ENCODE measurements at places on chromosomes 16 and 17.

DNA sequence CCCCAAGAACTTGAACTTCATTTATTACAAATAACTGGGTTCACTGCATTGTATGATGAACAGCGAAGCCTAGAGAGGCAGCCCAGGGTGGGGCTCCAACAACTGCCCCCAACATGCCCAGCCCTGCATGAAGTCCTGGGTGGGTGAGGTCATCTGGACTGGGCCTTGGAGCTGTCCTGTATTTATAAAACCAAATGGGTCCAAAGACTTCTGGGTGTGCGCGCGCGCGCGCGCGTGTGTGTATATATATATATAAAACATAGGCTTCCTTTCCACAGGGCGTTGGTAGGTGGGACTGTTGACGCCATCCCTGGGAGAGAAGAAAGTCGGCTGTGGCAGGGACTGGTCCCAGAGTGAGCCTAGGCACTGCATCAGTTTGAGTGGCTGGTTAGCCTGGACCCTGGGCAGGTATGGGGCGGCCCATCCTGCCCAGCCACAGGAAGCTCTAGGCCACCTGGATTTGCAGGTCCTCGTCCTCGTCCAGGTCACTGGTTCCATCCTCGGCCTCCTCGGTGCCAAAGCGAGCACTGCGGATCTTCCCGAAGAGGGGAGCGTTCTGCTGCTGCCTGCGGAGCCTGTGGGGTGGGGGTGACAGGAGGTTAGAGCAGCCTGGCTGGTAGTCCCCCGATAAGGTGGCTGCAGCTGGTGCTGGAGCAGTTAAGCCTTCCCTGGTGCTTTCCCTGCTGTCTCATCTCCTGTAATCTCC lies 23.9 kb downstream of the CCDC102A start:
- DNase-seq: no peak

- DNase-seq: no peak
These were observed 42.3 kb downstream of the ZNF18 start for GRCh38 chr17:11954936-11955335.

DNA sequence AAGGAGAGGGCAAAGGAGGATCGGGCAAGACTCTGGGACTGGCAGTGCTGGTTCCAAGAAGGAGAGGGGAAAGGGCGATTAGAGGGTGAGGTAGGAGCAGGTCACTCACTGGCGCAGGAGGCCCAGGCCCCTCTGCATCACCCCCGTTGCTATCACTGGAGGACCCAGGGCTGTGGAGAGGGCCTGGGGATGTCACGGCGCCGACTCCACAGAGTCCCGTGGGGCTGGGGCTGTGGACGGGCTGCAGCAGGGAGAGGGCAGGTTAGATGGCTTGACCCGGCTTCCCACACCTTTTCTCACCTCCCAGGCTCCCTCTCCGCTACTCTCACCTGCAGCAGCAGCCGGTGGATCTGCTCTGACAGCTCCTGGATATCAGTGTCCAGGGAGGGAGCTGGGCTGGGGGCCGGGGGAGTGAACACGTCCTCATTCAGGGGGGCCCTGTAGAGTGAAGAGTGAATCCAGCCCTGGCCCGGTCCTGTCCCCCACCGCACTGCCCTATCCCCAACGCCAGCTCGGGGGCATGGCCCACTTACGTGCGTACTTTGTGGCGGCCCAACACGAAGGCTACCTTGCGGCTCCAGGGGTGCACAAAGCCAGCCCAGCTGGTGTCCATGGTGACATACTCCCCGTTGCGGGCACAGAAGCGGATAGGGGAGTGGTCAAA lies 4.9 kb downstream of the PER1 start:
- no peak for DNase-seq

DNA sequence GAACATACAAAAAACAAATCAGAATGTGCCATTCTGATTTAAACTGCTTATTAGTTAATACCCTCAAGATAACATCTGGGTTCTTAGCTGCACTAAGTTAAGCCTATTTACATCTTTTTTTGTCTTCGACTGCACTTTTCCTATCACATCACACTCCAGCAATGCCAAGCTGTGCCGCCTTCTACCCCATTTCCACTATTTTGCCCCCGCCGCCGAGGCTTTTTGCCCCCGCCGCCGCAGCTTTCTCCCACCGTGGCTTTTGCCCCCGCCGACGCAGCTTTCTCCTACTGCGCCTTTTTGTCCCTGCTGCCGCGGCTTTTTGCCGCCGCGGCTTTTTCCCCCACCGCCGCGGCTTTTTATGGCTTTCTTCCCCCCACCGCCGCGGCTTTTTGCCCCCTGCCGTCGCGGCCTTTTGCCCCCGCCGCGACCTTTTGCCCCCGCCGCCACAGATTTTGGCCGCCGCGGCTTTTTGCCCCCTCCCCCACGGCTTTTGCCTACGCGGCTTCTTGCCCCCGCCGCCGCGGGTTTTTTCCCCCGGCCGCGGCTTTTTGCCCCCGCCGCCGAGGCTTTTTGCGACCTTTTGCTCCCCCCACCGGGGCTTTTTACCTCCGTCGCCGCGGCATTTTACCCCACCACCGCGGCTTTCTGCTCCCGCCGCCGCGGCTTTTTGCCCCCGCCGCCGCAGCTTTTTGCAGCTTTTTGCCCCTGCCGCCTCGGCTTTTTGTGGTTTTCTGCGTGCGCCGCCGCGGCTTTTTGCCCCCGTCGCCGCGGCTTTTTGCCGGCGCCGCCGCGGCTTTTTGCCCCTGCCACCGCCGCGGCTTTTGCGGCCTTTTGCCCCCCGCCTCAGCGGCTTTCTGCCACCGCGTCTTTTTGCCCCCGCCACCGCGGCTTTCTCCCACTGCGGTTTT lies 331.4 kb upstream of the WSB1 start:
- no peak for DNase-seq

GRCh38 chr16:1309888-1310831 lies 724 bp downstream of the UBE2I start:
- DNase-seq: no peak

GRCh38 chr17:40099619-40100418 lies 570 bp downstream of the NR1D1 start:
- DNase-seq: no peak

GRCh38 chr17:64781014-64781756 lies 119.1 kb upstream of the SMURF2 start:
- no peak for DNase-seq

DNA sequence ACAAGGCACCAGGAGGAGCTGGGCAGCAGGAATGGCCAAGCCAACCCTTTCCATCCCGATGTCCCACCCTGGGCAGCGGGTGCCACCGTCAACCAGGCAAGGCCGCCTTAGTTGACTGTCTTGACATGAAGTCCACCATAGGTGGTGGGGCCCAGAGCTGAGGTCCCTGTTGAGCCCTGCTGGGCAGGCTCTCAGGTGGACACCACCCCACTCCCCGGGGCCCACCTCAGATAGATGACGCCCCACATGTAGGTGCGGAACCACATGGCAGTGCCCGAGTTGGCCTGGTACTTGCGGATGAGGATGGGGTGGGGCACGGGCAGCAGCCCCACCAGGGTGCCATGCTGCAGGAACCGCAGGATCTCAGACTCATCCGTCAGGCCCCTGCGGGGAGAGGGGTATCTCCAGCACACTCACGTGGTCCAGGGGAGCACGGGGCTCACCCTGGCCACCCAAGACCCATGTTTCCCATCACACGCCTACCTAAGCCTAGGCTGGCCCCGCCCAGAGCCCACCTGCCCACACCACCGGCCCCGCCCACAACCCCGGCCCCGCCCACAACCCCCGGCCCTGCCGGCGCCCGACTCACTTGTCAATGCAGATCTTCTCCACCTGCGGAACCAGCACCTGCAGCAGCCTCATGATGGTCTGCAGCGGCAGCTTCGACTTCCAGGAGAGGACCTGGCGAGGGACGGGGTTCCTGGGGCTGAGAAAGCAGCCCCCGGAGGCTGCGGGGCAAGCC lies 16.2 kb downstream of the OTOP3 start:
- no peak for DNase-seq

GRCh38 chr16:88471115-88471514 lies 18.0 kb downstream of the ZFPM1 start:
- DNase-seq: no peak

DNA sequence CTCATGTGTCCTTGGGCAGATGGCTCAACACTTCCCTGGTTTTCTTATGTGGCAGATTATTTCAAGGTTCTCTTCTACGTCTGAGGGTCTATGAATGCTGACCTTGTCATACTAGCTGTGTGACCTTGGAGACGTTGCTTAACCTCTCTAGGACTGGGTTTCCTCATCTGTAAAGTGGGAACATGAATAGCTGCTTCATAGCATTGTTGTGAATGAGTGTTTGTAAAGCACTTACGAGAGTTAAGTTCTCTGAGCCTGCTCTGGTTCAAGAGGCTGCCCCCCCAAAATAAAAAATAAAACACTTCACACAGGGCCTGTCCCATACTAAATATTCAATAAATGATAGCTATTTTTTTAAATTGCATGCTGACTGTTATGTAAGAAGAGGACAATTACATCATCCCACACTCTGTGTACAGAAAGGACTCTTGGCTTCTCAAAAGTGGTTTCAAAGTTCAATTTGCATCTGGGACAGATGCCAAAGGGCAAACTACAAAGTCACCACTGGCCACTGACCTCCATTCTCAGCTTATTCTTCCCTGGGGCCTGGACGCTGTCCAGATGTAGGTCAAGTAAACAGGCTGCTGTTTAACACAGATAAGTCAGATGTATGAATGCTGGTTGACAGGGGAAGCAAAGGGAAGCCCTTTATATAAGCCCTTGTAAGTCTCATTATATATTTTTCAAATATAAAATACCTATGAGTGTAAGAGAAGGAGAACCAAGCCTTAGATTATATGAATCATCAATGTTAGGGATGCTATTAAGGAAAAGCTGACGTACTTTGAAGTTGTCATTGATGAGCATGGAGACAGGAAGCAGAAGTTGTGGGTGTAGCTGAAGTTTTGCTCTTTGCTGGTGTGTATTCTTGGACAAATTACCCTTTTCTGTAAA lies 15.4 kb upstream of the NDEL1 start:
- no peak for DNase-seq

DNA sequence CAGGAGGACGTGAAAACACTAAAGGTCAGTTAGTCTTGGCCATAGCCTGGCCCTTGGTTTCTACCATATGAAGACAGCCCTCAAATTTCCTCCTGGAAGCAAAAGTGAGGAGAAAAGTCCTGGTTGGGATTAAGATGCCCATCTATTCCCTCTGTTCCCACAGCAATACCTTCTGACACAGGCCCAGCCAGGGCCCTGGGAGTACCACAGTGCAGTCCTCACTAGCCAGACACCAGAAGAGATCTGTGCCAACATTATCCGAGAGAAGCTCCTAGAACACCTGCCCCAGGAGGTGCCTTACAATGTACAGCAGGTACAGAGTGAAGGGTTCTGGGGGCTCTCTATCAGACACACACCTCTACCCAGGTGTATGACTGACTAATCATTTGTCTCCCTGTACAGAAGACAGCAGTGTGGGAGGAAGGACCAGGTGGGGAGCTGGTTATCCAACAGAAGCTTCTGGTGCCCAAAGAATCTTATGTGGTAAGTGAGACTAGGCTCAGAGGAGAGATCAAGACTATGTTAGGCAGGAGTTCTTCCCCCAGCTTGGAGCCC lies 4.1 kb downstream of the ERAL1 start:
- no peak for DNase-seq

DNA sequence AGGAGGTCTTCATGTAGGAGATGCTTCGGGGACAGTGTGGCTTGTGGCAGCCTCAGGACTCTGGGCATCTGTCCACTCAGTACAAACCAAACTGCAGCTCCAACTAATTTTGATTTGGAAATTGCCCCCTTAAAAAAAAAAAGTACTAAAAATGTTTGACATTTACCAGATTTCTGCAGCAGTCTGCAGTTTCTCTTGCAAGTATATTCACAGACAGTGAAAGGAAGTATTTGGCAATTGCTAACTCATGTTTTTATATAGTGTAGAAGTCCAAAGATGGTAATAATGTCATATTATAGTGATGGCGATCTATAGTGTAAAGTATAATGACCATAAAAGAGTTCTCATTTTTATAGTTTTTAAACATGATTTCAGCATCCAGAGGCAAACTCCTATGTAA lies 218.6 kb downstream of the PRKCA start:
- DNase-seq: no peak

GRCh38 chr16:85607321-85607765 lies 5.8 kb upstream of the GSE1 start:
- peak; percentile 48 for DNase-seq

DNA sequence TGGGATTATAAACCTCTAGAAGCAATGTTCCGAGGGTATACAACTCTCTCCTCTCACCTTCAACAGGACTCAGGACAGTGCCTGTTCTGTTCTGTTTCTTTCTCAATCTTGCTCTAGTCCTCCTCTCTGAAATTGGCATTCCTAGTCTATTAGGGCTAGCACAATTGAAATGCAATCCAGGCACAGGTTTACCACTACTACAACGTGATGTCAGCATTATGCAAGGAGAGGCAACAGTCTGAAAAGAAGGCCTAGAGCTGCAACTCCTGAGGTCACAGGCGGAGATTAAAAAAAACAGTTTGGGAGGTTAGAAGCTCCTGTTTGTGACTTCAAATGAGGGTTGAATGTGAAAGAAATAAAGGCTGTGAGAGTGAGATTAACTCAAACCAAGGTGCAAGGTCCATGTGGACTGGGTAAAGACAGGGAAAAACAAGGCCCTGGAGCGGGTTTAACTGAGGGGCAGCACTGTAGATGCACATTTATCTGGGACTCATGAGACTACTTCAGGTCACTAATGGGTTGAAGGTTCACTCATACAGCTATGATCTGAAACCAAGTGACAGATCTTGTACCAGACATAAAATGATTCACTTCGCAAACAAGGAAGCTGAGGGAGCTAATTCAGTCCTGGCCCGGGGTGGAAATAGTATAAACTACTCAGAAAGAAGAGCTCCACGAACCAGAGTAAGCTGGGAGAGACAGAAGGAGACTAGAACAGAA lies 16.8 kb downstream of the AMFR start:
- no peak for DNase-seq

DNA sequence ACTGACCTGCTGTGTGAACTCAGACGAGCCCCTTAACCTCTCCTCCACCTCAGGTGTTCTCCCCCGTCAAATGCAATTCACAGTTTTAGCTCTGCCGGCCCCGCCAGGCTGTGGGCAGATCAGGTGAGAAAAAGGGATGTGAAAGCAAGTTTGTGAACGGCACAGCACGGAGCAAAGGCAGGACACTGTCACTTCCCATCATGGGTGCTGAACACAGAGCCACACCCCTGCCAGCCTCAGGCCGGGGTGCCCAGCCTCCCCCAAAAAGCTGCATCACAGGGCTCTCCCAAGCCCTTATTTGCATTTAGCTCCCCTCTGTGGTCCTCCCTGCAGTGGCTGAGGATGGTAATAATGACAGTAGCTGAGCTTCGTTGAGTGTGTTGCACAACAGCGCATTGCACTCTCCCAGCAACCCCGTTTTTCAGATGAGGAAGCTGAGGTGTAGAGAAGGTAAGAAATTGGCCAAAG lies 88.8 kb upstream of the TNRC6C start:
- no peak for DNase-seq

DNA sequence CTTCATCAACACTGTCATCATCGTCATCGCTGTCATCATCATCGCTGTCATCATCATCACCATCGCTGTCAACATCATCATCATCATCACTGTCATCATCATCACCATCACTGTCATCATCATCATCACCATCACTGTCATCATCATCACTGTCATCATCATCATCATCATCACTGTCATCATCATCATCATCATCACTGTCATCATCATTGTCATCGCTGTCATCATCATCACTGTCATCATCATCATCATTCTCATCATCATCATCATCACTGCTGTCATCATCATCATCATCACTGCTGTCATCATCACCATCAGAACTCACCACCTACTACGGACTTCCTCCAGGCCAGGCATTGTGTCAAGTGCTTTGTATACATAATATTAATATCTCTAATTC lies 160.6 kb downstream of the AIPL1 start:
- DNase-seq: no peak

Data from neuronal stem cell (in vitro differentiated cells).